T-helper 2 cell (primary cell): ENCODE measurements at places on chromosomes 6 and 20.

DNA sequence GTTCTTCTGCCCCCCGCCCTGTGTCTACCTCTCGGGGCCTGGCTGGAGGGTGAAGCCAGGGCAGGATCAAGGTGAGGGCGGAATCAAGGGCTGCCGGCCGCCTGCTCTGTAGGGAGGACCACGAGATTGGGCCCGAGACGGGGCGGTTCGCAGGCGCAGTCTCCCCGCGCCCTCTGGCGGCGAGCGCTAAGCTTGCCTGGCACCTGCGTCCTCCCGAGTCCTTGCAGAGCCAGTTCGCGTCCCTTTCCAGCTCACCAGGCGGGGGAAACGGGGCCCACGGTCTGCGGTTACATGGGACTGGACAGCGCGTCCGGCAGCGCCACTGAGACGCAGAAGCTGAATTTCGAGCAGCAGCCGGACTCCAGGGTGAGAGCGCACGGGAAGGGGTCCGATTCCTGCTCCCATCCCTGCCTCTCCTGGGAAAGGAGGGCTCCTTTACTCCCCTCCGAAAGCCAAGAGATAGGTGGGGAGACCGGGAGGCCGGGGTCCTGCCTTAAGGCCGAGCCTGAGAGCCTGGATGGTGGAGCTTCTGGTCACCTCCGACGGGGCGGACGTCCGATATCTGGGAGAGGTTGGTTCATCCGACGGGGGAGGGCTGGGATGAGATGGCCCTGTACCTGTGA is 3.6 kb upstream of the MATN4 start:
- peak; percentile 44 for DNase-seq

GRCh38 chr20:46695892-46696291 is 6.6 kb upstream of the TP53RK start:
- DNase-seq = no peak

DNA sequence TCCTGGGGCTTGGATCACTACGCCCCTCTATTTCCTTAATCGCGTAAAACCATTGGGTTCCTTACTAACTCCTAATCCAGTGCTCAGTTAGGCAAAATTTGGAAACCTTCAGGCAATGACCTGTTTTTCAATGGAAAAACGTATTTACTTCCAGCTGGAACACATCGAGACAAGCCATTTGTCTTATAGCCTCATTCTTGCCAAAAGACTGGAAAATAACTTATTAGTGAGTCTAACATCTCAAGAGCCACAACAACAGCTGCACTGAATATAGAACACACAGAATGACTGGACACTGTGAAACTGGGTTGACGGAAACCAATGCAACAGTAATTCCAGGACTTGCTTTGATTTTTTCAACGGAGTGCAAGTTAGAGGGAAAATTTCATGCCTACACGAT is 125.2 kb upstream of the MAP3K7 start:
- no peak for DNase-seq

GRCh38 chr6:151400473-151400872 is 9.1 kb upstream of the ZBTB2 start:
- no peak for DNase-seq

DNA sequence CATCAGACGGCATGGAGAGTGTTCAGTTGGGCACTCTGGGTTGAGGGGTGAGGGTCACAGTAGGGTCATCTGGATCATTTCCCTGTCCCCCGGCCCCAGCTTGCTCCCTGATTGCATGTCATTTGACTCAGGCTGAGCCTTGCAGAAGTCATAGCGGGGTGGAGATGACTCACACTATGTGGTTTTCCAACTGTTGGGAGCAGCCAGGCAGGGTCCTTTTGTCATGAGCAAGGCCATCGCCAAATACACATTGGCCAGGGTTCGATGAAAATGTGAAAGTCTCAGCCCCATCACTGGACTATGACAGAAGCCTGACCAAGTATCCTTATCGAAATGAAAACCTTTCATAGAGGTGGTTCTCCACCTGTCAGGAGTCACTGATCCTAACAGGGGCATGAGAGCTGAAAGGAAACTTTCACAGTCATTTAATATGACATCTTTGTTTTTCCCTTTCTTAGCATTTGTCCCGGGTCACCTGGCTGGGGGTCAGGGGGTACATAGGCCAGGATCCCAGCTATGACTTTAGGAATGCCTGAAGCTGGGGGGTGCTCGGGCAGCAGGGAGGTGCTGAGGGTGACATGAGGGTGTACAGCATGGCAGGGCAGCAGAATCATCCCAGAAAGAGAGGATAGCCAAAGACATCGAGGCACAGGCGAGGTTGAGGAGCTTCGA is 70.2 kb upstream of the CD93 start:
- DNase-seq = no peak

DNA sequence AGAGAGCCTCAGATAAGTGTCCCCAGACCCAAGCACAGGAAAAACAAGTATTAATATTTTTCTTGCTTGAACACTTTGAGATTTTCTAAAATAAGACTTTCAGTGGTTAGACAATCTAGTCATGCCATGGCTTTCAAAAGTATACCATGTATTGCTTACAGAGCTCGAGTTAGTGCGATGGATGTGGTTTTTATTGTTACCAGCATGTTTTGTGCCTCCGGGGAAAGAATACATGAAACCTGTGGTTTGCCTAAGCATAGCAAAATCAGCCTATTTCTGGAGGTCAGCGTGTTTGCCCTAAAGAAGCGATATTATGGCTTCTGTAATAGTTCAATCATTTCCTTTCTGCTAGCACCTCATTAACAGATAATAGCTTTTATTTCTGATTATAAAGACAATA is 21.6 kb downstream of the RIN2 start:
- DNase-seq = no peak

DNA sequence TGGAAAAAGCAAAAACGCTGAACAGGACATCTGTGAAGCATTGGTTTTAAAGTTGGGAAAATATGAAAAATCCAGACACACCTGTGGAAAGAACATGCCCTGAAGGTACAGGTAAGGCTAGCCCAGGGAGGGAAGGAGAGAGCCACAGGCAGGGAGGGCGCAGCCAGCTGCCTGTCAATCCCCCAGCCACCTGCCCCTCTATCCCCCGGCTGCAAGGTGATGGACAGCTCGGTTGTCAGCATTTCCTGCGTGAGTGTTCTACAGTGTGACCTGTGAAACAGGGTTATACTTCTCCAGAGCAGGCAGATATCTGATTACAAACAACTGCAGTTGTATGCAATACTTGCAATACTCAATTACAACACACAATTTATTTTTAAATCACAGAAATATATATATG is 358.1 kb downstream of the SMOC2 start:
- no peak for DNase-seq

- no peak for DNase-seq
Measured at GRCh38 chr6:144285798-144286502, 815 bp downstream of the UTRN start.

GRCh38 chr6:87289571-87289970 is 32.8 kb upstream of the SMIM8 start:
- DNase-seq = no peak

- DNase-seq = no peak
Measured at GRCh38 chr6:24313251-24314141, 44.4 kb downstream of the DCDC2 start.

DNA sequence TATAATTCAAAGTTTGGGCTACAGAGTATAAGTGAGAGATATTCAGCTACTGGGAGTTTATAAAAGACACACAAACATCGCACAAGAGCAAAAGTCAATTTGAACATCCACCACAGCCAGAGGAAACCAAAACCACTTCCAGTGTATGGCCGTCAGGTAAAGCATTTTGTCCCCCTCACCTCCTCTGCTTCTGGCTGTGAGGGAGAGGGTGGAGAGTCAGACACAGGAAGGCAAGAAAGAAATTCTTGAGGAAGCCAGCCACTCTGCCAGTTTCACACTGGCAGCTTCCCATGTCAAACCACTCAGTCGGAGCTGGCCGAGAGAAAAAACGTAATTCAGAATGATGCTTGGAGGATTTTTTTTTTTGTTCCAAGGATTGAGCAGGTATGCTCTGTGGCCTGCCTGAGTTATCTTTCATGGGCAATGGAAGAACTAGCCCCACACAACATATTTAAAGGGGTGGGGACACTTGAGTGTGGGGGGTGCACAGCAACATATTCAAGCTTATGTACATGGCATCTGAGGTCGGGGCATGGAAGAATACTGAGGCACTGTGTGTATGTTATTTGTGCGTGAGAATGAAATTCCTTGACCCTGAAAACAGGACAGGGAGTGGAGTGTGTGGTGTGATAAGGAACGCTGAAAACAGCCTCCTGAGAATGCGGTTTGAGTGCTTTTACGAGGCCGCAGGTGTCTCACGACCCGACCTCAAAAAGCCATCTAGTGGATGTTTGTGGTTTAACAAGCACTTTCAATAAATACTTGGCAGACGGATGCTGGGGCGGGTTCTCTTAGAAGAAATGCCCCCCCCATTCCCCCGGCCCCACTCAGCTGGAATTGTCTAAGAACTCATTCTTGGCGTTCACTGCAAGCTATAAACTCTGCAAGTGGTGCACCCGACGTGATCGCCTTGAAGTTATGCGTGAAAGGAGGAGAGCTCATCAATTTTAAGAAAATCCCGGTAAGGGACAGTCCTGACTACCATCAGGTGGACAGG is 27.5 kb upstream of the ZBTB22 start:
- DNase-seq = peak; percentile 93

DNA sequence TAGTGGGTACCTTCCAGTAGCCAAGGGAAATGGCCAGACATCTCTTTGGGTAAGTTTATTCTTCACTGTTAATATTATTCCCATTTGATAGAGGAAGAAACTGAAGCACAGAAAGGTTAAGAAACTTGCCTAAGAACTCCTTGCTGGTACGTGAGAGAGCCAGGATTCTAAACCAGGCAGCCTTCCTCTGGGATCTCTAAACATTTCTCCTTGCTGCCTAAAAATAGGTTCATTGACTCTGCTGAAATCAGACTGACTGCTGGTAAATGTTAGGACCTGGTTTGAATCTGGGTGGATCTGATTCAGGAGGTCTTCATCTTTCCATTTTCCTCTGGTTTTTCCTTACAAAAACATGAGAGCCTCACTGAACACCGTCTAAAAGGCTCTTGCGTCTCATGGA is 186.9 kb downstream of the AIG1 start:
- DNase-seq = no peak

GRCh38 chr6:26183237-26183580 is 96.0 kb downstream of the HFE start:
- DNase-seq = no peak

DNA sequence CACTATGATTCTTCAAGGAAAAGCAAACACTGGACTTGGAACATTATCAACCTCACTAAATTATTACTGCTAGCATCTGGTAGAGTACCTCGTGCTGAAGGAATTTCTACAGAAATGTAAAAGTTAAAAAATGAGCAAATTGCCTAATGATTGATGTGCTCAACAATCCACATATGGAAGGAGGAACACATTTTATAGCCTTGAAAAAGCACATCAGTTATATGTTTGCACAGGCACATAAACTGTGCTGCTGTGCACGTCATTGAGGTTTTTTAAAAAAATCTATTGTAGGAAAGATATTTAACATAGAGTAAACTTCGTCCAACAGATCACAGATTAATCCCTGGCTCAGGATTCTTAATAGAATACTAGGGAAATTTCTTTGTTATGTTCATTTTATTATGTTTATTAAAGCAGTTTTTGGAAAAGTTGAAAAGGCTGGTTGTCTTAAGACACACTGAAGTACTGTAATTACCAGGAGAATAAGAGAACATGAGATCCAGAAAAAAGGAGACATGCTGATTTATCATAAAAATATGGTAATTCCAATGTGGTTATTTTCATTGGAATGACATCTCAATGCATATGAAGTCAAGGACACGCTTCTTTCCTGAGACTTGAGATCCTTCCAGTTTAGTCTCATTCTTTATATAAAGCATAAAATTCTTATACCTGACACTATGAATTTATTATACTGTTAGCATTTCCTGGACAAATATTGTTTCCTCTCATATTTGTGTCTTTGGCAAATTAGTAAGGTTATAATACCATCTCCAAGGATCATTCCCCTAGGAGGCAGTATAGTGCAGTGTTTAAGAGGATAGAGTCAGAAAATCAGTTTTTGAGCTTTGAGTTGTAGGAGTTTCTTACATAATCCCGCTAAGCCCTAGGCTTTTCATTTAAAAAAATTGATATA is 511.1 kb downstream of the TENT5A start:
- DNase-seq = no peak

- no peak for DNase-seq
Measured at GRCh38 chr6:119862719-119863118, 513.2 kb upstream of the MAN1A1 start.

DNA sequence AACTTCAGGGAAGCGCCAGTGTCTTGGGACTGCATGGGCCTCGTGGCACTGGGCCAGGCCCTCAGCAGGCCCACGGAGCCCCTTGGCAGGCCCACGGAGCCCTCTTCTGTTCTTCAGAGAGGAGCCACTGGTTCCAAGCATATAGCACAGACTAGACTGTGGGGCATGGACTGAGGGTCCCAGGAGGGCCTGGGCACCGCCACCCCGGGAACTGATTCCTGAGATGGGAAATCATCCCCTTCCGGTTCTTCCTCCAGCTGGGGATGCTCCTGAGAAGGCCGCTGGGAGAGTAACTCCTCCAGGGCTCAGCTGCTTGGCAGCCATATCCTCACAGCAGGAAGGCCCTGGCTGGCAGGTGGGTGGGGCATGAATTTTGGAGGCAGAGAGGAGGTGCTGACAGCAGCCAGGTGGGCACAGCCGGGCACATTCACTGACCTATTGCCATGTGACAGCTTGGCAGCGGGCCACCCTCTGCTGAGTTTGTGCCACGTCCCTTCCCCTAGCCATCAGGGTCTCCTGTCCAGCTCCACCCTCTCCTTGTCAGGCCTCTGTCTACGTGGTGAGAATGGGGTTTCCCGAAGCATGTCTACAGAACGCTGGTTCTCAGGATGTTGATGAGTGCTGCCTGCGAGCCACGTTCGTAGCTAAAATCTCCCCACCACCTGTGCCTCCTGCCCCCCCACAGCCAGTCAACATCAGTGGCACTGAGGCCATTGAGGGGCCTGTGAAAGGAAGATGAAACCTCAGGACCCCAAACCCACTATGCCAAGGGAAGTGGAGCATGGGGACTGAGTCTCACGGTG is 152.1 kb downstream of the TAF4 start:
- no peak for DNase-seq

DNA sequence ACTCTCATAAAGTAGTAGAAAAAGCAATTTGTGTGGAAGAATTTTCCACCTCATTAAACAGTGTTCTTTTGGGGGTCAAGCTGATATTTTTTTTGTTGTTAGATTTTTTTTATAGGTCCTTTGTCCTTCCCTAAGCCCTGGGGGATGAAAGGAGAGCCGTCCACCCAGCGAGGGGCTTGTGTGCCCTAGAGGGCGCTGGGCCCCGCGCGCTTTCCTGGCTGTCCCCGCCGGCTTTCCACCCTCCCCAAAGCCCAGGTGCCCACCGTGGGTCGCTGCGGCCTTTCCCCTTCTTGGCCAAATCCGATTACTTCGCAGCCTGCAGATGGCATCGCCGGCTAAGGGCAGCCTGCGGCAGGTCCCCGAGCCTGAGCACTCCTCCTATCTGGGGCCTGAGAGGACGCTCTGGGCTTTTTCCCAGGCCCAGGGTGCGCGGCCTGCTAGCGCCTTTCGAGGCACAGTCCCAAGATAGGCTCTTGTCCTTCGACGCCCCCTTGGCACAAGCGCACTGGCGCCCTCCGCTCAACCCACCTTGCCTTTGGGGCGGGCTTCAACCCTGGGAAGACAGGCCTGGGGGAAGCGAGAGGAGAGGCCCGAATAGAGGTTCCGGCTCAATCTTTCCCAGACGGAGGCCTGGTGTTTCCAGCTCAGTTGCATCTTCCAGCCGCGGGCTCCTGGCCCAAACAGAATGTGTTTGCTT is 33.6 kb downstream of the TFAP2A start:
- DNase-seq = no peak
